Retinal pigment epithelial cell (primary cell): ENCODE measurements at places on chromosomes 13 and 19.
A peak's percentile ranks its signal among the peaks of the same experiment; 100 is the strongest.

GRCh38 chr19:52640916-52641315 lies 2.8 kb upstream of the ZNF83 start:
- no peak for DNase-seq

GRCh38 chr19:5857203-5858081 lies 6.2 kb upstream of the FUT3 start:
- no peak for DNase-seq

DNA sequence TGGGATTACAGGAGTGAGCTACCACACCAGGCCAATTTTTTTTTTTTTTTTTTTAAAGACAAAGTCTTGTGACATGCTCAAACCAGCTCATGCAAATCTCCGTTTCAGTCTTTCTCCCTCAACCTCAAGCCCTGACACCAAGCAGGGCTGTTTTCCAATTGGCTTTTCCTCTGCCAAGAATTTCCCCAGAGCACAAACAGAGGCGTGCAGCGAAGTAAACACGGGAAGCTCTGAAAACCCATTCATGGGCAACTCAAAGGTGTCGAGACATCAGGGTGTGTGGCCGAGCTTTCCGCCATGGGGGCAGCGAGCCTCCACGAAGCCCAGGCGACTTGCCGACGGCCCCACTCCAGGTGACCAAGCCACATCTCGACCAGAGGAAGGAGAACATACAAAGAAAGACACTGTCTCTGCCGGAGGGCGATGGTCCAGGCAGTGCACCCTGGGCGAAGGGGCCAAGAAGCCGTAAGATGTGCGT lies 70.0 kb downstream of the INSR start:
- DNase-seq: peak; percentile 34

DNA sequence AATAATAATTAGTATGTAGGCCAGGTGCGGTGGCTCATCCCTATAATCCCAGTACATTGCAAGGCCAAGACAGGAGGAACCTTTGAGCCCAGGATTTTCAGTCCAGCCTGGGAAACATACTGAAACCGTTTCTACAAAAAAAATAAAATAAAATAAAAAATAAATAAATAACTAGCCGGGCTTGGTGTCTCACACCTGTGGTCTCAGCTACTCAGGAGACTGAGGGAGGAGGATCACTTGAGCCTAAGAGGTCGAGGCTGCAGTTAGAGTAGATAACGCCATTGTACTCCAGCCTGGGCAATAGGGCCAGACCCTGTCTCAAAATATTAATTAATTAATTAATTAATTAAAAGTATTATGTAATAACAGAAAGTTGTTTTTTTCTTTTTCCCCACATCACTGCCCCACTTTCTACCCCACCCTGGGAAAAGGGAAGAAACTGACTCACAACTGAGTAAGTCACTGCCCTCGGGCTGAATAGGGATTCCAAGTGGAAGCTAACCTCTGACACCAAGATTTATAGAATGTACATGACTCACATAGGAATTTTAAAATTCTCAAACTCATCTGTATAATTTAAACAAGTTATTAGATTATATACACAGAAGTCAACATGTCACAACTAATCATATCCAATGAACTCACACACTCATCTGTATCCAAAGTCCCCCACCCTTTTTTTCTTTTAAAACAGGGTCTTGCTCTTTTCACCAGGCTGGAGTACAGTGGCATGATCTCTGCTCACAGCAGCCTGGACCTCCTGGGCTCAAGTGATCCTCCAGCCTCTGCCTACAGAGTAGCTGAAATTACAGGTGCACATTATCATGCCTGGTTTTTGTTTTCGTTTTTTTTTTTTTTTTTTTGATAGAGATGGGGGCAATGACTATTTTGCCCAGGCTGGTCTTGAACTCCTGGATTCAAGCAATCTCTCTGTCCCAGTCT lies 12.5 kb downstream of the ZNF611 start:
- no peak for DNase-seq

DNA sequence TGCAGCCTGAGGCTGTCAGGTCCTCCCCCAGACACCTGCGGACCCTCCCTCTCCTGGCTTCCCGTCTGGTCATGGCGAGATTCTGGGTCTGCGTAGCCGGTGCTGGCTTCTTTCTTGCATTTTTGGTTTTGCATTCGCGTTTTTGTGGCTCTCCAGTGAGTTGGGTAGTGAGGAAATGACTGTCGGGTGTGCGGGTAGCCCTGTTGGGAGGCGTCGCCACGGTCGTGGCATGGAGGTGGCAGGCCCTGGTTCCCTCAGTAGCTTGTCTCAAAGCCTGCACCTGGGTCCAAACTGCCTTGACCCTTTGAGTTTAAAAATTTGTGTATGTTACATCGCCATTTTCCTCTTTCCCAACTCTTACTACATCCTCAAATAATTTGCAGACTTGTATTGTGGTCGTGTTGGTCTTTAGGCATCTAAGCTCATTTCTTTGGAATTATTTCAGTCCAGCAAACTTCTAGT lies 344 bp downstream of the NHLRC3 start:
- DNase-seq: no peak

DNA sequence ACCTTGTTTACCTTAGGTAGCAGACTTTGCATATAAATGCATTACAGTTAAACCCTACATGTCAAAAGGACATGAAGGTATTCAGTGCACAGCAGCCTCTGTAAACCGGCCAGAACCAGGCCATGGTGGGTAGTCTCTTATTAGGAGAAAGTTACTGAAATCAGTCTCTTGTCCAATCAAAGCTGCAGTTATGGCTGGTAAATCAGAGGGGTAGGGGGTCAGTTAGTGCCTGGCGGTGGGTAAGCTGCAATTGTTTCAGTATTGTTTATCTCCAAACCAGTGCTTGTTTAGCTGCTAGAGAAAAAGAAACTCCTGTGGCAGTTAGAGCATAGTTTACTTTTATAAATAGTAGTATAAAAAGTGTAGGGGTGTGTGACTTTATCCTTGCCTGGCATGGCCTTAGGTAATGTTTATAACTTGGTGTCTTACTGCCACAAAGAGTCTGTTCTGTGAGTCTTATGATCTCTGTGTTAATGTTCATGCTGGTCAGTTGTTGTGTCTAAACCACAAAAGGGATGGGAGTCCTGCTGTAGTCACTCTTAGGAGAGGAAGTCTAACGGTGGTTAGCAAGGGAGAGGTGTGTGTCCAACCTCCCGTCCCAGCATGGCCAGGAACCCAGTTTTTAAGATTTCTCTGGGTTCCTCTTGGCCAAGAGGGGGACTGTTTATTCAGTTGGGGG lies 28.0 kb downstream of the CHST8 start:
- DNase-seq: no peak

DNA sequence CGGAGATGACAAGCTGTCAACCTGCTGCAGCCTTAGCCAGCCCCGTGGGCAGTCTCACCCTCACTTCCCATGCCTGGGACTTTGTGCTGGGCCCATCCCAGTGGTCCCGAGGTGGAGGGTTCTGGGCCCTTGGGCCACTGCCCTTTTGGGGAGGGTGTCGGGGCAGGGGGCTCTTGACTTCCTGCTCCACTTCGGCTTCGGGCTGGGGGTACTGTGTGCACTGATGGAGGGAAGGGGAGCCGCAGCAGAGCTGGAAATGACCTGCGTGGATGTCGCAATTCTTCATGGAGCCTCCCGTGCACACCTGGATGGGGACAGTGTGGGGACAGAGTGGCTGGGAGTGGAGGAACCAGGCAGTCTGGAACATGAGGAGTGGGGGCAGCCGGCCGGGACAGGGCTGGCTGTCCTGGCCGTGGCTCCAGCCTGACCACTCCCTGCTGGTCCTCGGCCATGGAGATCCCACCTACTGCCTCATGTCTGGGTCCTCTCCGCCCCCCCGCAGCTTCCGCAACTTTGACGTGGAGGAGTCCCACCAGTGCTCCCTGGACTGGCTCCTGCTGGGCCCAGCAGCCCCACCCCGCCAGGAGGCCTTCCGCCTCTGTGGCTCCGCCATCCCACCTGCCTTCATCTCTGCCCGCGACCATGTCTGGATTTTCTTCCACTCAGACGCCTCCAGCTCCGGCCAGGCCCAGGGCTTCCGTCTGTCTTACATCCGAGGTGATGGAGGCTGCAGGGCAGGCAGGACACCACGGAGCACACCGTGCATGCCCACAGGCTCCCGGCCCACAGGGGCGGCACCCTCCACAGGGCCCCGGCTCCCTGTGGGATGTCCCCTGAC lies 10.2 kb downstream of the LRP3 start:
- no peak for DNase-seq

DNA sequence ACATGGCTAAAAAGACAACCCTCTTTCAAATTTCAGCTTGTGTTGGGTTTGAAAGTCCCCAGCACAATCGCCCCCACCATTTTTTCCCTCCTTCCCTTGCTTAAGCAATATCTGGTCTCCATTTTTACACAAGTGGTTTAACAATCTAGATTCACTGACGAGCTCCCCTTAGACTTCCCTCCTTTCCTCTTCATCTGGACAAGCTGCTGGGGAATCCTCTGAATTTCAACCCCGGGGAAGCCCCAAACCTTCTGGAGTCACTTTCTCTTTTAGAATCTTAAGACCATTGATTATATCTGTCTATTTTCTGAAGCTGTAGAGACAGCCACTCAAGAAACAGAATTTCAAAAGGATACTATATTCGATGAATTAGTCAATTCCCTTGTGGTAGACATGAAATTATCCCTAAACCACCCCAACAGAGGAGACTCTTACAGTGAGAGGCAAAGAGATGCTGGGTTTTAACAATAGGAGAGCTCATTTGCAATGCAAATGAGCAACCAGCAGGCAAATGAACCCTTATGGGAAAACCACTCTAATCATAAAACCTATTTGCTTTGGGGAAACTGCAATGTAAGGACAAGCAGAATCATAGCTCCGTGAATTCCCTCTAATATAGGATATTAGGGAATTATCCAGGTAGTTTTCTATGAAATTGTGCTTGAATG lies 78.9 kb downstream of the TEX26 start:
- no peak for DNase-seq

DNA sequence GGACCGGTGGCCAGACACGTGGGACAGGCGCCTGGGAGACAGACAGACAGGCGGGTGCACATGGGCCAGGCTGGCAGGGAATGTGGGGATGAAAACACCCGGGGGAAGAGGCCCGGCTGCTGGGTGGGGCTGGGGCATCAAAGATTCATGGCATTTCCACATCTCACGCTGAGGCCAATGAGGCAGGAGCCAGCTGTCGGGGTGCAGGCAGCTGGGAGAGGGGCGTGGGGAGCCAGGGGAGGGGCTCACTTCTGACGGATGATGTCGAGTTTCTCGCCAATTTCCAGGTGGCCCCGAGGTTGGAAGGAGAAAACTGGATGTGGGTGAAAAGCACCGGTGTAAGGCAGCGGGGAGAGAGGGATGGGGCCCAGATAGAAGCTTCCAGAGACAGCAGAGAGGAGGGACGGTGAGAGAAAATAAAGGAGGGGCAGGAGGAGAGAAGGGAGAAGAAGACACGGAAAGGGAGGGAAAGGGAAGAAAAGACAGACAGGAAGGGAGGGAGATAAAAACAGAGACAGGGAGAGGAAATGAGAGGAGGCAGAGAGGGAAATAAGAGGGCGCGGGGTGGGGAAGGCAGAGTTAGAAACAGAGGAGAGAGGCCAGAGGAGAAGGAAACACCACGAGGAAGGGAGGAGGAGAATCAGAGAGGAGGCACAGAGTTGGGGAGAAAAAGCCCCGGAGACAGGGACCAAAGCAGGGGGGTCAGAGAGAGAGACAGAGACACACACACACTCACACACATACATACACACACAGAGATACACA lies 8.0 kb upstream of the CCER2 start:
- DNase-seq: no peak

DNA sequence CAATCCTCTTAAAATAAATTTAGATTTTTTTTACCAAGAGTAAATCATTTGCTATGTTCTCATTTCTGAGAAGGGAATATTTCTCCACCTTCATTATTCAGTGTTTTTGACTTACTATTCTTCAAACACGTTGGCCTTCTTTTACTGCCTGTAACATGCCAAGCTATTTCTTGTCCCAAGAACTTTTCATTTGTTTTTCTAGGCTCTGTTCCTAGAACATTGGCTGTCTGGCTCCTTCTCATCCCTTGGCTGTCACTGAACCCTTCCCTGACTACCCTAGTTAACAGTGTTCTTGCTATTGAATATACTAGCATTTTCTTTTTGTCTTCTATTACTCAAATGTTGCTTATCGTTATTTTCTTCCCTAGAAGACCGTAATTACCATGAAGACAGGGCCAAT lies 248.1 kb downstream of the ITGBL1 start:
- no peak for DNase-seq

- peak; percentile 16 for DNase-seq
Observed at GRCh38 chr13:23921451-23921888, 24.2 kb upstream of the C1QTNF9B start.

DNA sequence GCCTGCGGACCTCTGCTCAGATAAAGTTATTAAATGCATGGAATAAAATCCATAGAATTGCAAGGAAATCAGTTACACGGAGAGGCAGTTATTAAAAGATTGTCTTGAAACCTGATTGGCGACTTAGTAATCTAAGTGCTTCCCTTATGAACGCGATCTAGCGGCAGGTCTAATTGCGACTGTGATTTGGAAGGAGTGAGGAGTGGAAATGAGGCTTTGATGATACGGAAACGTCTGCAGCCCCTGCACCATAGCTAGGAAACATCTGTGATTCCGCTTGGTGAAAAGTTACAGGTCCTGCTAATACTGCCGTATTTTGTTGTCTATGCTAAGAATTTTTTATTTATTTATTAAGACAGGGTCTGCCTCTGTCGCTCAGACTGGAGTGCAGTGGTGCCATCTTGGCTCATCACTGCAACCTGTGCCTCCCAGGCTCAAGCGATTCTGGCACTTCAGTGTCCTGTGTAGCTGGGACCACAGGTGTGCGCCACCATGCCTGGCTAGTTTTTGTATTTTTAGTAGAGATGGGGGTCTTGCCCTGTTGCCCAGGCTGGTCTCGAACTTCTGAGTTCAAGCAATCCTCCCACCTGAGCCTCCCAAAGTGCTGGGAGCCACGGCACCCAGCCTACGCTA lies 887 bp downstream of the NDUFS7 start:
- no peak for DNase-seq

- no peak for DNase-seq
Observed at GRCh38 chr19:19327672-19328071, 7.0 kb downstream of the MAU2 start.

- DNase-seq: no peak
Observed at GRCh38 chr19:14835011-14835410, at the start of the genes OR7A5 and OR7C1. Gene OR7A5, minus strand, starts transcription at chr19:14835185. Its CDS starts 6,944 bp downstream, at chr19:14828241. Gene OR7C1, minus strand, starts transcription at chr19:14835185. Its CDS starts 35,049 bp downstream, at chr19:14800136.

DNA sequence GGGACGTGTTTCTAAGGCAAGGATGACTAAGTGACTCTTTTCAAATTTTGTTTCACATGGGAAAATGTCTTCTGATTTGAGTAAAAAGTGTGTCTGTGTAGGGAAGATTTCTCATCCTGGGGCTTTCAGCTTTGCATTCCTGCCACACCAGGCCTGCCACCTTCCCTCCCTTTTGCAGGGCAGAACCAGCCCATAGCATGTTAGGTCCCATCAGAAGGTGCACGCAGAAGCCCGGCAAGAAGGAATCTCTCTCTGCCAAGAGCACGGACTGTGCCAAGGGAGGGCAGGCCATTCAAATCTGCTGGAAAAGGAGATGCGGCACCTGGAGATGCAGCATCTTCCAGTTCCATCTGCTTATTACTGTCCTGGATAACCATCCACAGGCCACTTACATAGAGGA lies 212.0 kb downstream of the SLC7A1 start:
- DNase-seq: no peak
